HTR-8/SVneo (cell line): ENCODE measurements at places on chromosomes 1 and 21.
A peak's percentile ranks its signal among the peaks of the same experiment; 100 is the strongest.

DNA sequence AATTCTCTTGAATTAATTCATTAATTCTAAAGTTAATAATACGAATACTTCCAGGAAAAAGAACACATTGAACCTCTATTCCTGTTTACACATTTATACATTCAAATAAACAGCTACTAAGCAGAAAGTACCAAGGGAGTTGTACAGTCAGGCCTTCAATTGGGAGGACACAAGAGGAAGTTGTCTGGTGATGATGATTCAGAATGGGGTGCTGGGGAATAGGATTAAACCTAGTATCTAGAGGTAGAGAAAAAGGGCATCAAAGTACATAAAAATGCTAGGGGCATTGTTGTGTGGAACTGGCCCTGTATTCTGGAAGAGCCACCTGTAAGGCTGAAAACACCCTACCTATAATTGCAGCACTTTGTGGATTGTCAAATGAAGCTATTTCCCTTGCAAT lies 71.7 kb upstream of the MROH9 start:
- DNase-seq, result no peak

GRCh38 chr1:52234014-52234413 lies 92.1 kb downstream of the ZFYVE9 start:
- DNase-seq, result no peak

- no peak for DNase-seq
Measured at GRCh38 chr1:89670163-89670562, 37.2 kb downstream of the LRRC8C start.

- no peak for DNase-seq
Measured at GRCh38 chr1:41499591-41499990, 15.1 kb upstream of the EDN2 start.

GRCh38 chr1:98467586-98467985 lies 193.9 kb upstream of the SNX7 start:
- DNase-seq, result no peak

DNA sequence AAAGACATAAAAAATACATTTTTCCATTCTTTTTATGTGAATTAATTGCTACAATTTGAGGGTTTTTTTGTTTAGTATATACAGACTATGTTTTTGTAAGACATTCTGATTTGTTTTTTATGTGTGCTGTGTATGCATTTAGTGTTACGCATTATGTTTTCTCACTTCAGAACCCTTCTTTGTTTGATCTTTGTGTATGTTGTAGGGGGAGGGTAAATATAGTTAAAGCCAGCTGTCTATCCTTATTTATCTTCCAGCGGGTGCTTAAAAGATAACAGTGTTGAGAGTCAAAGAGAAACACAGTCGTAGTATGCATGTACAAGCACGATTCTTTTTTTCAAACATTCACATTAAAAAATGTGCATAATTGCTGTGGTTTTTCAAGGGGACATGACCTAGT lies 97.5 kb upstream of the KIAA1614 start:
- no peak for DNase-seq

- no peak for DNase-seq
Measured at GRCh38 chr21:38777531-38777930, 28.2 kb upstream of the ETS2 start.

GRCh38 chr1:22591576-22591975 lies 28.3 kb downstream of the EPHA8 start:
- peak; percentile 24 for DNase-seq

DNA sequence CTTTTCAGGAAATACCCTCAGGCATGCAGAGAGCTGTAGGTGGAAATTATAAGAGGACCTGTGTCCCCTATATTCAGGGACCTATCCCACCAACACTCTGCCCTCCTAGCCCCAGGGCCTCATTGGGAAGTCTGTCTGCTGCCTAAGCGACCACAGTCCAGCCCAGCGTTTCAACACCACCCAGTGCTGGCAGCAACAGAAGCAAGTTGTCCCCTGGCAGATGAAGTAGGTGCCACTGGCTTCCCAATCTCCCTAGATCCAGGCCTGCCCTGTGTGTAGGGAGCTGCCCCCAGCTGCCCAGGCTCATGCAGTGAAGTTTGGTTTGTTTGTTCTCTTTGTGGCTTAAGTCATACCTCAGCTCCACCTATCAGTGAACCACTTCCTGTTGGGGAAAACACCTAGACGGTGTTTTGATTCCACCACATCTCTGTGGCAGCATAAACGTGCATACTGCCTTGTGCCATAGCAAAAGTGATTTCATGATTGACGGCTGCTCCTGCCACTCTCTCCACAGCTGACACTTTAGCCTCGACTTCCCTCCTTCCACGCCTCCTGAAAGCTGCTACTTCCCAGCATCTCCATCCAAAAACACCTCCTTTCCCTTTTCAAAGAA lies 8.1 kb upstream of the LEFTY1 start:
- DNase-seq, result peak; percentile 24

DNA sequence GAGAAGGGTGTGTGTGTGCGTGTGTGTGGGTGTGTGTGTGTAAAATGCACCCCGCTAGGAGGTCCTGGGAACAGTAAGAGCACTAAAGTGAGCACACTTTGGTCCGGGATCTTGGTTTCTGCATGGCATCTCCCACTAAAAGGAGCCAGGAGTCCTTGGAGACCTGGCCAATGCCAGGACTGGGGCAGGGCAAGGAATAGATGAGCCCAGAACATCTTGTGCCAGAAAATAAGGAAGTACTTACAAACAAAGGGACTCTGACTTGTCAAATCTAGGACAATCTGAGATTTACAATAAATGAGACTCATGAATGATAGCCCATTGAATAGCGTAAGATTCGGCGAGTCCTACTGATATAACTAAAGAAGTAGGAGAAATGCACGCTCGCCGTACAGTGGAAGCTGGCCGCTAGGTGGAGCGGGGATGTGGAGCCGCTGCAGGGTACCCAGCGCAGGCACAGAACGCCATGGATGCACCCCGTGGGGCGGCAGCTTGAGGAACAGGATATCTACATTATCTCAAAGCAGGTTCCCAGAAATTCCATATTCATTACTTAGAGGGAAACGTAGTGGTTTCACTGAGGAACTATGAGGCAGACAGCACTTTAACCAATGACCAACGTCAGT lies 7.1 kb downstream of the SLC37A1 start:
- DNase-seq, result no peak

GRCh38 chr1:169889871-169890270 lies 3.8 kb downstream of the SCYL3 start:
- DNase-seq, result no peak

DNA sequence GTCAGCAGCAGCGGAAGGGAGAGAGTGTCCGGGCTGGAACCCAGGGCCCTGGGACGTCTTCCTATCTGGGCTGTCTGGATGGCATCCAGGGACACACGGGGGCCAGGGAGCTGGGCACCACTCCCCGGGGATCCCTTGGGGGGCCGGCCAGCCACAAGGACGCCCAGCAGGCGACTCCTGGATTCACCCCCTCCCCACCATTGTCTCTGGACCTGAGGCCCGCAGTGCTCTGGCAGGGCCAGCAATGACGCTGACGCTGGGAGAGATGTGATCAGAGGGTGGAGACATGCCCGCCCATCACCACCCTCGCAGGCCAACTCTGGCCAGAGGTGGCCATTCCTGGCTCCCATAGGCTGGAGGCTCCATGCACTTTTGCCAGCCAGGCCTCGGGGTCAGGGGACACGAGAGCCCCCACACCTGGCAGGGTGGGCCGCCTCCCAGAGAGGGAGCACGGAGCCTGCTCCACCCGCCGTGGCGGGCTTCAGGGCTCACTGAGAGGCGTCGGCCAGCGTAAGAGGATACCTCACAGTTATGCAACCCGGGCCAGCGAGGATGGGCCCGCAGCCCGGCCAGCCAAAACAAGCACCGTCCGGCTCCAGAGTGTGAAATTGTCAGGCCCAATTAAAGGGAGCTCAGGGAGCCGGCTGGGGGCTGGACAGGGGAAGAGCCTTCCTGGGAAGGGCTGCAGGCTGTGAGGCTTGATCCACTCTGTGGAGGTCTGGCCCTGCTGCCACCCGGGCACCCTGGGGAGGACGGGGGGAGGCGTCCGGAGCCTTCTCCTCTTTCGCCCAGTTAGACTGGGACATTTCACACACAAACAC lies 10.3 kb downstream of the ACTRT2 start:
- DNase-seq, result no peak

- no peak for DNase-seq
Measured at GRCh38 chr21:40723317-40723716, 123.6 kb downstream of the DSCAM start.

DNA sequence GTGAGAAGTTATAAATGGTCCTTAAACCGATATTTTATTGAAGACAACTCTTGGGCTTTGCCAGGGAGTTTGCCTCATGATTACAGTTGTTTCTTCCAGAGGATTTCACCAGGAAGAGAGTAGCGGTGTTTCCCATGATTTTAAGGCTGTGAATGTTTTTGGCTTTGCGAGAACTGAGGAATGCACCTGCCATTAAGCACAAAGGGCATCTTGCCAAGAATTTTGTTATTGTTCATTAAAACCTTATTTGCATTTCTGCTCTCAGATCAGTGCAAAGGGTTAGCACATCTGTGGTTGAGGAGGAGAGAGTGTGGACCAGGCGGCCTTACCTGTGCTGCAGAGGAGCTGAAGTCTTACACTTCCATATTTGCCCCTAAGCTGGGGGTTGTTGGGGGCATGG lies 13.8 kb downstream of the CNIH3 start:
- DNase-seq, result no peak

- DNase-seq, result no peak
Measured at GRCh38 chr1:83515578-83516154, 483.3 kb downstream of the TTLL7 start.

GRCh38 chr1:152623203-152623844 lies 421 bp upstream of the LCE3A start:
- no peak for DNase-seq

- no peak for DNase-seq
Measured at GRCh38 chr1:193657552-193657951, 471.1 kb upstream of the B3GALT2 start.

- no peak for DNase-seq
Measured at GRCh38 chr1:35539824-35540261, 17.4 kb downstream of the KIAA0319L start.

GRCh38 chr21:44987301-44987885 lies 47.6 kb downstream of the SLX9 start:
- no peak for DNase-seq
